ENCODE measurements at places on chromosomes 13 and 19. TPM values are rescaled to one million over a fixed set of nuclear protein-coding genes. Genes with fewer than 3 reads are reported as not detected.

DNA sequence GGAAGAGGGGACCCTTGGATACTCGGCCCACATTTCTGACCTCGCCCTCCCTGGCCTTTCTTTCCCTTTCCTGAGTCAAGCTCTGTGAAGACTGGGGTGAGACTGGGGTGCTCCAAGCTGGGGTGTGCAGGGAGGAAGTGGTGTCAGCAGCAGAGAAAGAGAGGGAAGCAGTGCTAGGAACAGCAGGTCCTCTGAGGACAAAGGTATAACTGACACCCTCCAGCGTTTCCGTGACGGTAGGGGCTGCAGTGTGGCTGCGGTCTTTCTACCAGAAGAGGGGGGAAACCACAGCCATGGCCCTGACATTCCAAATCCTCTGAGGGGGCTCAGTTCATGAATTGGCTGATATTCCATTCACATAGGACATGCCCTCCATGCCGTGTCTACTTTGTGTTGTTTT, 1.1 kb downstream of the KIR3DL2 start:
- no peak for DNase-seq

- no peak for DNase-seq
Measured at GRCh38 chr13:71218960-71219359, 648.0 kb downstream of the DACH1 start.

The SIAH3 gene
- polyA plus RNA-seq = 0.85 TPM

- DNase-seq = no peak
Measured at GRCh38 chr19:54245936-54246335, 3.3 kb upstream of the LILRA6 start.

DNA sequence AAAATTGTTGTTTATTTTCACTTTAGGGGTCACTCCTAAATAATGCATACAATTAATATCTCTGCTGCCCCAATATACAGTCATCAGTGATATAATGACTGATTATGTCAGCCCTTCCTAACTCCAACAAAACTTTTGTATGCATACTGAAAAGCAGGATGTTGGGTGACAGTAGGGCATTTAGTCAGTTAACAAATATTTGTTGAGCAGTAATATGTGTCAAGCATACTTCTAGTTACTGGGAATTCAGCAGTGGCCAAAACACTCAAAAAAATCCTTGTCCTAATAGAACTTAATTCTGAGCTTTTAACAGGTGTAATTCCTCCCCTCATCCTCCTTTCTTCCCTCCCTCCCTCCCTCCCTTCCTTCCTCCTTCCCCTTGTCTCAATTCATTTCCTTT, 560.7 kb upstream of the KLHL1 start:
- no peak for DNase-seq

GRCh38 chr13:60759499-60759898, 362.5 kb downstream of the TDRD3 start:
- DNase-seq = no peak

The ONECUT3 gene
- polyA plus RNA-seq = 0.01 TPM

The KISS1R gene
- 0.43 TPM for polyA plus RNA-seq

DNA sequence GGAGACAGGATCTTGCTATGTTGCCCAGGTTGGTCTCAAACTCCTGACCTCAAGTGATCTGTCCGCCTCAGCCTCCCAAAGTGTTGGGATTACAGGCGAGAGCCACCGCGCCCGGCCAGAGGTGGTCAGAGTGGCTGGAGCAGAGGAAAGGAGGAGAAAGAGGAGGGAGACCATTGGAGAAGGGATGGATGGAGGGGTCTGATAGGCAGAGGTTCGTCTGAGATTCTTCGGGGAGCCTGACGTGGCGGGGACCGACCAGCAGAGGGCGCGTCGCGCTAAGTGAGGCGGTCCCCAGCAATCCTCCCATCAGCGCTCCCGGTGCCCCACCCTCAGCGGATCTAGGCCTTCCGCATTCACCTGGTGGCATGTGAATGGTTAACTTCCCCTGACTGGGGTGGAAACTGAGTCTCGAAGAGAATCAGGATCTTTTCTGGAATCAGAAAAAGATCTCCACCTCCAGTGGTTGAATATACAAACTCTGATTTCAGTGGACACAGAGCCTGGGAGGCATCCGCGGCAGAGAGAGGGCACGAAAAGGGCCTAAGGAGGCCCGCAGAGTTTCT, 8.8 kb downstream of the GTPBP3 start:
- DNase-seq = no peak

DNA sequence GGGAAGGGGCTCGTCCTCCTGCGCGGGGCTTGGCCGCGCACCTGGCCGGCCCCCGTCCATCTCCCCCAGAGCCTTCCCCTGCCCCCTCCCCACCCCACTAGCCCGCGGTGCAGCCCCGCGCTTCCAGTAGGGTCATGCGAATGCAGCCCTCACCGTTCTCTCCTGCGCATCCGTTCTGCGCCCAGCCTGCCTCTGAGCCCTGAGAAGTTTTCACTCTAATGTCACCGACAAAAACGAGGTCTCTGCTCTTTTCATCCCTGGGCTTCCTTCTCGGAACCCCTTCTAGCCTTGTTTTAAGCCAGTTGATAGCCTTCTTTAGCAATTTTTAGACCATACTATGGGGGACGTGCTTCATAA, 97.4 kb downstream of the ATP8A2 start:
- no peak for DNase-seq

DNA sequence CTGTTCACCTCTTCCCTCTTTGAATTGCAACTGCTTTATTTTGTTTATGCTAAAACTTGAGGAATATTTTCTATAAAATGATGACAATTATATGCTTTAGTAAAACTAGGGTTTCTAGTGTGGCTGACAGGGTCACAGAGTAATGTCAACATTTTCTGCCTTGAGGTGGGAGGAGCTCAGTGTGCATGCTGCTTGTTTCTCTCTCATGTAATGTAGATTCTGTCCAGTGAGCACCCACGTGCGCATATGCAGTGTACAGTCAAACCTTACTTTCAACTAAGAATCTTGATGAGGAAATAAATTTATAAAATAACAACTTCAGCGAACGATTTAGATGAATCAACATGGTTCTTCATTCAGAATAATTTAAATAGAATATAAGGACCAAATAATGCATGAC, 603.9 kb downstream of the PCDH17 start:
- DNase-seq = no peak

The KLK1 gene
- 1.8 TPM for polyA plus RNA-seq

DNA sequence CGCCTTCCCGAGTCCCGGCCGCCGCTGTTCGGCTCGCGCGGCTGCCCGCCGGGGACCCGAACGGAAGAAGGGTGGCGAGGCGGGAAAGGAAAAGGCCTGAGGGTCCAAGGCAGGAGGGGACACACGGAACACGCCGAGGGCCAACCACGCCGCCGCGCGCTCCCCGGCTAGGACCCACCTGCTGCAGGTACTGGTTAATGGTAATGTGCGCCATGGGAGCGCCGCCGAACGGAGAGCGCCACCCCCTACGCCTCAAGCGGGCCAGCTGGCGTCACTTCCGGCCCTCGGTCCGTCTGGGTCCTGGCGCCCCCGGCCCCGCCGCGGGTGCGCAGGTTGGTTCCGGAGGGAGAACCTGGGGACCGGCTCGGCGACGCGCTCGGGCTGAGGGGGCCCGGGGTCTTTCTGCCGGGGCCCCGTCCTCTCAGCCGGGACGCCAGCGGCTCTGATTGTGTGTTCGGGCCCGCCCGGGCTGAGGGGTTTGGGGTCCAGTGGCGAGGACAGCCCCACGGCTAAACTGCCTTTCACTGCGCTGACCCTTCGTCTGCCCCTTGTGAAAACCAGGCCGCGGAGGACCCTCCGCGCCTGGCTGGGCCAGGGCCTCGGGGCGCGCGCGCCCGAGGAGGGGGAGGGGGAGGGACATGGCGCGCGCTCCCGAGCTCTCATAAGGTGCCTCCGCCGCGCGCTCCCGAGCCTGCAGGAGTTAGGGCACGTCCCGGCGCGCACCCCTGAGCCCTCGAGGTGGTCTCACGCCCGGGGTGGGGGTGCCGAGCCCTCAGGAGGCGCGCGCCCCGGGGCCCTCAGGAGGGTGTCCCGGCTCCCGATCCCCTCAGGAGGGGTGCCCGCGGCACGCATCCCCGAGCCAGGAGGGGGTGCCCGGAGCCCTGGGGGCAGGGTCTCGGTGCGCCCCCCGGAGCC, at the start of gene PCID2:
Gene PCID2 (minus strand): TSS at position 249 of the 915 bp plus-strand sequence. CDS start 35 bp downstream, at position 214.
- peak; percentile 78 for DNase-seq

The ZNF835 gene
- 4.8 TPM for polyA plus RNA-seq

DNA sequence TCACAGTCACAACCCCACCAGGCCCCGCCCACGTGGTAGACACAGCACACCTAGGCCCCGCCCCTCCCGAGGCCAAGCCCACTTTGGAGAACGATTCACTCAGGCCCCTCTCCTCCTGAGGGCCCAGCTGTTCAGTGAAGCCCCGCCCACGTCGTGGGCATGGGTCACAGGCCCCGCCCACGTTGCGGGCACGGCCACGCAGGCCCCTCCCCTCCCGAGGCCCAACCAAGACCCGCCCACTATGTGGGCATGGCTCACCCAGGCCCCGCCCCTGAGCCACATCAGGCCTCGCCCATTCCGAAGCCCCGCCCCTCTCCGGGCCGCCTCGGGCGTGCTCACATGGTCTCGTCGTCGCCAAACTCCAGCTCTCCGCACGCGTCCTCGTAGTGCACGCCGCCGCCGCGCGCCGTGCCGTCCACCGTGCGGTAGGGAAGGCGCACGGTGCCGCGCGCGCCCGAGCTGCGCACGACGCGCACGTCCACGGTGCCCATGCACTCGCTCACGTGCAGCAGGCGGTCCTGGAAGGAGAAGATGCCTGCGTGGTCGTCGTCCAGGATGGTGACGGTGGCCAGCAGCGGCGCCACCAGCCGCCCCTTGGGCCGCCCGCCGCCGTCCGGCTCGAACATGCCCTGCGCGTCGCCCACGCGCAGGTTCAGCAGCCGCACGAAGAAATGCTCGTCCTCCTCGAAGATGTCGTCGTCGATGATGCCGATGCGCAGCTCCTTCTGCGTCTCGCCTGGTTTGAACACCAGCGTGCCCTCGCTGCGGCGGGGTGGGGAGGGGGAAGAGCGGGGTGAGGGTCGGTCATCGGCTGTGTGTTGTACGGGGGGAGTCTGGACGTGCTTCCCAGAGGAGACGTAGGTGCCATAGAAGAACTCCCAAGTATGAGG, 24.0 kb downstream of the SLC8A2 start:
- DNase-seq = no peak

DNA sequence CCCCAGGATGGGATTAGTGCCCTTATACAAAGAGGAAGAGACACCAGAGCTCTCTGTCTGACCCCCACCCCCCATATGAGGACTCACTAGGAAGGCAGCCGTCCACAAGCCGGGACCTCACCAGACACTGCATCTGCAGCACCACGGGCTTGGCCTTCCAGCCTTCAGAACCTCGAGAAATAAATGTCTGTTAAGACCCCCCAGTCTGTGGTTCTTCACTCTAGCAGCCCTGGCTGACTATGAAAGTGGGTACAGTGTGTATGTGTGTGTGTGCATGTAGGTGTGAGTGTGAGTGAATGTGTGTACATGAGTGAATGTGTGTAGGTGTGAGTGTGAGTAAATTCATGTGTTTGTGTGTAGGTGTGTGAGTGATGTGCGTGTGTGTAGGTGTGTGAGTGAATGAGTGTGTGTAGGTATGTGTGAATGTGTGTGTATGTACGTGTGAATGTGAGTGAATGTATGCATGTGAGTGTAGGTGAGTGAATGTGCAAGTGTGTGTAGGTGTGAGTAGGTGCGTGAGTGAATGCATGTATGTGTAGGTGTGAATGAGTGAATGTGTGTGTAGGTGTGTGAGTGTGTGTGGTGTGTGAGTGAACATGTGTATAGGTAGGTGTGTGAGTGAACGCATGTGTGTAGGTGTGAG, 201.6 kb upstream of the ZNF536 start:
- DNase-seq = no peak

DNA sequence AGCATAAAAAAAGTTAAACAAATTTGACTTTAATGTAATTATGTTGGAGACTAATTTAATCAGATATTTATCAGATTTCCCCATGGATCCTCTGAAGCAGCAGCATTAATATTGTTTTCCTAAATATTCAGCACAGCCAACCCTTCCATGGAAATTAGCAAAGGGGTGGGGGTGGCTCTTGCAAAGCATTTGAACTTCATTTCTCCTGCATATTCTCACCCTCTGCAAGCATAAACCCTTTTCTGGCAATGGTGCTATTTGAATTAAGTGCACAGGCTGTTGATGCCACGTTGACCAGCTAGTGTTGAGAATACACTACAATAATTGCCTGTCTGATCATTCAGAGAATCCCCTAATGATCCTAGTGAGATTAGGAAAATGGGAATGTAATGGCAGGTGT, 488.1 kb upstream of the KLF12 start:
- DNase-seq = no peak

DNA sequence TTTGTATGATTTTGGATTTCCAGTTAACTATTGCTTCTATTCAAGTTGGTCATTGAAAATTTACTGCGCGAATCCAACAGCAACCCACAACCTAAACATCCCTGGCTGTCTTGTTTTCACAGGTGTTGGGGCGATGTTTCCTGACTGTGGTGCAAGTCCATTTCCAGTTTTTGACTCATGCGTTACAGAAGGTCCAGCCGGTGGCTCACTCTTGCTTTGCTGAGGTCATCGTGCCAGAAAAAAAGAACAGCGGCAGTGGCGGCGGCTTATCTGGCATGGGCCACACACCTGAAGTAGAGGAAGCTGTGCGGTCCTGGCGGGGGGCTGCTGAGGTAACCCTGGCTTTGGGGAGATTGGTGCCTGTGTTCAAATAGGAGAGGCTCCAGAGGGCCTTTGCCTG, 45.2 kb upstream of the GPI start:
- no peak for DNase-seq

The MYCBP2 gene
- polyA plus RNA-seq = 69.3 TPM

GRCh38 chr13:33015241-33015668, 968 bp upstream of the KL start:
- no peak for DNase-seq

The PEG3 gene
- 47.6 TPM for polyA plus RNA-seq

DNA sequence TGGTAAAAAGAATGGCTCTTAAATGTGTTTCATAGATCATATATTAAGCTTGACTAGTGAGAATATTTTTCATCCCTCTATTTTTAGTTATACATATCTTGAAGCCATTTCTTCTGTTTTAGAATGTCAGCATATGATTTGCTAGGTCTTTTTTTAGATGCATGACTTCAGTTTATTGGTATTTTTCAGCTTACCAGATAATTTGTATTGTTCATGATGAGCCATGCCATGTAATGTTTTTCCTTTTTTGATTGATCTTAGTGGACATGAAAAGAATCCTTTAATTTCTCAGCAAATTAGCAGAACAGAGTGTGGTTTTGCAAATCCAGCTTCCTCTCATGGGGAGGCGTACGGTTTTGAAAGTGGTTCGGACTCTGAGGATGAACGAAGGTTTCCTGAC, 168.5 kb downstream of the LMO7 start:
- DNase-seq = no peak

GRCh38 chr13:34696296-34696695, 245.8 kb upstream of the NBEA start:
- DNase-seq = no peak

DNA sequence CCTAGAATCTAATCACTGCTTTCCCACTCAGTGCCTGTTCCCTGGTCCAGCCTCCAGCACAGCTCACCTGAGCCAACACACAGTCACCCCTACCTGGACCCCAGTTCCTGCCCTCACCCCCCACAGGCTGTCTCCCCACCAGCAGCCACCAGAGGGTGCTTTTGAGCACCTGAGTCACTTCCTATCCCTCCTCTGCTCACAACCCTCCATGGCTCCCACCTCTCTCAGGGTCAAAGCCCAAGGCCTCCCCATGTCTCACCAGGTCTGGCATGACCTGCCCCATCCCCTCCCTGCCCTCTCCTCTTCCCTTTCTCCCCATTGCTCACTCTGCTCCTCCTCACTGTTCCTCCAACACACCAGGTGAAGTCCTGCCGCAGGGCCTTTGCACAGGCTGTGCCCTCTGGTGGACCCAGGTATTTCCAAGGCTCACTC, 7.1 kb upstream of the DPP9 start:
- DNase-seq = no peak

GRCh38 chr13:30868799-30869470, 37.1 kb upstream of the MEDAG start:
- no peak for DNase-seq

- no peak for DNase-seq
Measured at GRCh38 chr13:46178143-46178542, 3.8 kb downstream of the LCP1 start.

All from right renal cortex interstitium (tissue), 3 donors.